ENCODE measurements at places on chromosomes 5 and 9.

- no peak for DNase-seq
Measured at GRCh38 chr9:94983552-94983951, 257.1 kb downstream of the AOPEP start.

DNA sequence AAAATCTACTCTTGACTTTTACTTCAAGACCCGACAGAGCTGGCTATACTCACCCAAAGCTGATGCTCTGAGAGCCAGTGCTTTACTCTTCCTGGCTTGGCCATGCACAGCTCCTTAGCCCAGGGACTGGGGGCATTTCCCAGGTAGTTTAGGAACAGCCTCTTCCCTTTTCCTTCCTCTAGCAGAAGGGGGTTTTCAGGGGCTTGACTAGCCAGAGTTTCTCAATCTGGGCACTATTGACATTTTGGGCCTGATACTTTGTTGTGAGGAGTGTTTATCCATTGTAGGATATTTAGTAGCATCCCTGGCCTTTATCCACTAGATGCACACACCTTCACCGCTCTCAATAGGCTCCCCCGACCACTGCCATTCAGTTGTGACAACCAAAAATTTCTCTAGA lies 50.0 kb upstream of the RFX3 start:
- no peak for DNase-seq

DNA sequence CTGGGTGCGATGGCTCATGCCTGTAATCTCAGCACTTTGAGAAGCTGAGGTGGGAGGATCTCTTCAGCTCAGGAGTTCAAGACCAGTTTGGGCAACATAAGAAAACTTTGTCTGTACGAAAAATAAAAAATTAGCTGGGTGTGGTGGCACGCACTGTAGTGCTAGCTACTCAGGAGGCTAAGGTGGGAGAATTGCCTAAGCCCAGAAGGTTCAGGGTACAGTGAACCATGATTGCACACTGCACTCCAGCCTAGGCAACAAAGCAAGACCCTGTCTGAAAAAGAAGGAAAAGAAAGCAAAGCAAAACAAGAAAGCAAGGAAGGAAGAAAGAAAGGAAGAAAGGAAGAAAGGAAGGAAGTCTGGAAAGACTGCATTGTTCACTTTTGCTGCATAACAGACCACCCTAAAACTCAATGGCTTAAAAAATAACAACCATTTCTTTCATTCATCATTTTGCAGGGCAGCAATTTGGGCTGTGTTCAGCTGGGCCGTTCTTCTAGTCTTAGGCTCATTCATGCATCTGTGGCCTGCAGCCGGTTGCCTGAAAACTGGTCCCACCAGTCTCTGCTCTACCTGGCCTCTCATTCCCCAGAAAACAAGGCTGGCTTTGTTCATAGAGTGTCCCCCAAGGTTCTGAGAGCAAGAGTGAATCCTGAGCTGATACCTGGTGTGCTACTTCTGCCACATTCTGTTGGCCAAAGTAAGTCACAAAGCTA lies 82.4 kb upstream of the MIER3 start:
- no peak for DNase-seq

DNA sequence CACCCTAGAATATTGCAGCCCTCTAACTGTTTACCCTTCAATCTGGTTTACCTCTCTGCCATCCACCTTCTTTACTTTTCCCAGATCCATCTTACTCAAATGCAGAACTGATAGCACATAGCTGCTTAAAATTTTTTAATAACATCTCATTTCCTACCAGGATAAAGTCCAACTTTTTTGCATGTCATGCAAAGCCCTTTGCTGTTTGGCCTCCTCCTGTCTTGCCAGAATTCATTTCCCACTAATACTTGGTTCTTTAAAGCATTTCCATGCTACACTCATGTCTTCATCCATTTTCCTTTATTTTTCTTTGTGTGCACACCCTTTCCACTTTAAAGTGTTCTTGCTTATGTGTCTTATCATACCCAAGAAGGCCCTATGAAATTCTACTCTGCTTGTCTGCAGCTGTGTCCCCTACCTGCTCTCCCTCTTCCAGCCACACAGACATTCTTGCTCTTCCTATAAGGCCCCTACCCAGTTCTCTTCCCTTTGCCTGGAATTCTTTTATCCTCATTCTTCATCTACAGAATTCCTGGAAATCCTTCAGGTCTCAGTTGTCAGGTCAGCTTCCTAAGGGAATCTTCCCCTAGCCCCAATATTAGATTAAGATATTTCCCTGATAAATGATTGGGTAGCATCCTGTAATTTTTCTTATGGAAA lies 50.3 kb downstream of the TLE4 start:
- no peak for DNase-seq

DNA sequence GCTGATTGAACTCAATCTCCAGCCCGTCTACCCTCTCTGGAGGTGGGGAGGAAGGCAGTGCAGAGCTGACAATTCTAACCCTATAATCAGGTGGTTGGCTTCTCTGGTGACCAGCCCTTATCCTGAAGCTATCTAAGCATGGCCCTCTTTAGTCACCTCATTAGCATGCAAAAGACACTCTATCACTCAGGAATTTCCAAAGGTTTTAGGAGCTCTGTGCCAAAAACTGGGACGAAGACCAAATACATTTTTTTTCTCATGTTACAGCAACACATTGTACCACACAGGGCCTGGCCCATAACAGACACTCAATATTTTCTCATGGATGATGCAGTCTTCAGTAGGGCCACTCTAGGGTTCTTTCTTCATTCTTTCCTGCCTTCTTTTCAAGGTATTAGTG lies 118.8 kb upstream of the VLDLR start:
- DNase-seq = no peak

- DNase-seq = peak; percentile 83
Measured at GRCh38 chr5:37248970-37249814, at the start of gene CPLANE1. Gene CPLANE1 (minus strand): TSS chr5:37249376. CDS start chr5:37247698, 1,678 bp downstream.

DNA sequence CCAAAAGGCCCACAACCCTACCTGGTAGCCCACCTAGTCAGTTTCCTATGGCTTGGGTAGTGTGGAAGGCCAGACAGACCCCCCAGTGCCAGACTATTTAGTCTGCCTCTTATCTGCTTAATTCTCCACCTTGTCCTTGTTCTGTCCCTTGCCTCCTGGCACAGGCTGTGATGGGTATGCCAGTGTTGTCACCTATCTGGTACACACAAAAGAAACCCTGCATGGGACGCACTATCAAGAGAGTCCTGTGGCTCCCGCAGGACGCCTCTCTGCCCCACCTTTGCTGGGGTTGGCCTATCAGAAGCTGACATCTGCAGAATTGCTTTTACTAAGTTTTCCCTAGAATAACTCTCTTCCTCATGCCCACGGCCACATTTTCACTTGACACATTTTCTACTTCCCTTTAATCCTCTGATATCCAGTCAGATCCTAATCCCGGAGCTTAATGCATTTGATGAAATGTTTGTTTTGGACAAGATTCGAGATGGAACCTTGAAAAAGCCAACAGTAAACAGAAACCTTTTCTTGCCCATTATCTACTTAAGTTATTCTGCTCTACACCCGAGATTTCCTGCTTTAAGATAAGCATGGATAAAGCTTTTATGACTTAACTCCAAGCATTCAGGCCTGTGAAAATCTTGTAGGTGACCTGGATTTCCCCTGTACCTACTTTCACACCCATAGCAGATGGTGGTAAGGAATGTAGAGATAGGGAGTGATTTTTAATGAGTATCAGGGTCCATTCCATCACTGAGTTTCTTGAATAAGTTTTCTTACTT lies 468.5 kb downstream of the ZNF608 start:
- no peak for DNase-seq

GRCh38 chr5:7391215-7391614 lies 4.7 kb upstream of the ADCY2 start:
- no peak for DNase-seq

DNA sequence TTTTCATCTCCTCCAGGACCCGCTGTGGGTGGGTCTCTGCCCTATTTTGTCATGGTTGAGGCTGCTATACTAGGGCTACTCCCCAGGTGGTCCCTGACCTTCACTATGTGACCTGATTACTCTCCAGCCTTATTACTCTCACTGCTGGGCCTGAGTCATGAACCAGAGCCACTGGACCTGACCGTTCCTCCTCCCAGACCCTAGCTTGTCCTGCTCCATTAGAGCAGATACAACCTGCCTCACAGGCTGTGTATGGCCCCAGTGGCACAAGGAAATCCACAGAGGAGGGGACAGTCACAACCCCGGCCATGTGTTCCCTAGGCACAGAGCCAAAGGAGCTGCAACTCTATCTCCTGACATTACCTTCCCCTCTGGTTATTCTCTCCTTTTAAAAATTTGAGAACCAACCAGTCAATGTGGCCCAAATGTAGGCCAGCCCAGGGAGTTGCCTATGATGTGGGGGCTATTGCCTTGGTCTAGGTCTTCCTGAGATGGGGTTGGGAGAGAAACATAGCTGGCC lies 96.0 kb upstream of the FSTL4 start:
- DNase-seq = no peak

GRCh38 chr9:114500697-114501292 lies 4.5 kb downstream of the WHRN start:
- no peak for DNase-seq

DNA sequence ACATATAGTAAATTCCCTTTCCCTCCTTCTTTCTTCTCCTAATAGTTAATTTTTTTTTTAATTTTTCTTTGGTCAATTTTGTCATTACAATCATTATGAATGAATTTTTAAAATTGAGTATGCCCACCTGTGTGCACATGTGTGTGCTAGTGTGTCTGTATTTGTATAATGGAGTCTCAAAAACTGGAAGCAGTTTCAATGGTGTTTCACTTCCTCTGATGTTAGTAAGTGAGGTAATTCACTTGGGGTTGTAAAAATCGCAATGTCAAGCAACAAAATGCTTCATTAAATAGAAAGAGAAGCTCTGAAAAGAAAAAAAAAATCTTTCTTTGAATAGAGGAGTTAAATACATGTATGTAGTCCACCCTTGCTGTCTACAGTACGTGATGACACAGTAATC lies 1467.6 kb upstream of the NUDT12 start:
- DNase-seq = no peak

DNA sequence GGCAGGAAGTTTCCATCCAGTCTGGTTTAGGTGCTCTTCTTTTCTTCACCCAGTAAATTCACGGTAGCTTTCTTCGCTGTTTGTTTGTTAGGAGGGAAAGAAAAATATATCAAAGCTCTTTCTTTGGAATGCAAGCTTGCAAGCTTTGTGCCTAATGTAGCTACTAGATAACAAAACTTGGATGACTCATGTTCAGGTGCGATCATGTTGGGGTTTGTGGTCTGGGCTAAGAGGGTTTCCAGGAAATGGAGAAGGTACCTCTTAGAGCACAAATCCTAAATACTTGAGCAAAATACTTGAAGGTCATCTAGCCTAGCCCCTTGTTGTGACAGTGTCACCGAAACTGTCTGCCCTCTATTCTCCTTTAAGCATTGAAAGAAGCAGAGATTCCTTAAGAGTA lies 17.7 kb downstream of the SRP19 start:
- DNase-seq = peak; percentile 22

DNA sequence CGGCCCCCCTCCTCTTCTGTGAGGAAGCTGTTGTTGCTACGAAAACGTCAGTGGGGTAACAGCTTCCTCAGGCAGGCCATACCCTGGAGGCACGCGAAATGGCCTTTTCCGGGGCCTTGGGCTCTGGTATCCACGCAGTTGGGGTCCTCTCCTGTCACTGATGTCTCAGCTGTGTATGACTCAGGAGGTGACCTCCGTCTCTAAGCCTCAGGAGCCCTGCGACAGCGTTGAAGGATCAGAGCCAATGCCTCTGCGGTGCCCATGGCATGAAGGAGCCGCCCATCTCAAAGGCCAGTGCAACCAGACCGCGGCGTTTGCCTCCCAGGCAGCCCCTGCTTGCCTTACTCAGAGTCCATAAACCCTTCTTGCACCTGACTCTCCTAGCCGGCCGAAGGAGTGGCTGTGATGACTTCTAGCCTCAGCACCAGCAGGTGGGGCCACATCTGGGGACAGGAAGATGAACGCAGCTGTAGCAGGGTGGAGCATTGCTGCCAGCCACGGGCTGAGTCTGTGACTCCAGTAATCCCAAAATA lies 1.0 kb upstream of the MXD3 start:
- DNase-seq = peak; percentile 20

DNA sequence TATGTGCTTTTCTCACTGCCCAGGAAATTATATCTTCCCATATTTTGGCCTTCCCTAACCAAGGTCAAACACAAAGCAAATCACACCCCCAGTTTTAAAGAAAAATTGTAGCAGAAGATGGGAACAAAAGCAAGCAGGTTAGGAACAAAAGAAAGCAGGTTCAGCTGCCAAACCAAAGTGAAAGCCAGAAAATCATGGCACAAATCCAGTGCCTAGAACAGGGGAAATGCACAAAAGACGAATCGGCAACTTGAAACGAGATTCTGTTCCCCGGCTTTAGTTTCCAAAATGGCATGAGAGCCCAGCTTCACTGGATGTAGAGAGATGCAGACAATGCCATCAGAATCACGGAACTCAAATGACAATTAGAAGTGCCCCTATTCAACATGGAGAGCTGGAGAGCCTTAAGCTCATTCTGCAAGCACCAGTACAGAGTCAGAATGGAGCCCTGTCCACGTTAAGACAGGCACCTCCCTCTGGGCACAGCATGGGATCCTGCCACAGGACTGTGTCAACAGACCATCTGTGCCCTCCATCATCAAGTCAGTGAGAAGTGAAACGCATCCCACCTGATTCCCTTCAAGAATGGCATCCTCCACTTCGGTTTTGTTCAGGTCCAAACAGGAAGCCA lies 13.8 kb downstream of the DNAH5 start:
- DNase-seq = peak; percentile 12

- DNase-seq = no peak
Measured at GRCh38 chr9:121649476-121650216, 1.8 kb upstream of the DAB2IP start.

DNA sequence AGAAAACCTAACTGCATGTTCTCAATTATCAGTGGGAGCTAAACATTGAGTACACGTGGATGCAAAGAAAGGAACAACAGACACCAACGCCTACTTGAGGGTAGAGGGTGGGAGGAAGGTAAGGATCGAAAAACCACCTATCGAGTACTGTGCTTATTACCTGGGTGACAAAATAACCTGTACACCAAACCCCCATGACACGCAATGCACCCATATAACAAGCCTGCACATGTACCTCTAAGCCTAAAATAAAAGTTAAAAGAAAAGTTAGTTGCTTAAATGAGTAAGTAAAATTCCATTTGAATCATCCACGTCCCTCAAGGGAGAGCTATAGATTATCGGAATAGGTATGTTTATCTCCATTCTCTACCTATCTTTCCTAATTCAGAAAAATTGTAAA lies 210.2 kb upstream of the ADCY2 start:
- DNase-seq = no peak

- DNase-seq = no peak
Measured at GRCh38 chr5:126052791-126053190, 370.4 kb upstream of the GRAMD2B start.

All from astrocyte of the spinal cord (primary cell).